ENCODE measurements at places on chromosomes 5 and 9.

DNA sequence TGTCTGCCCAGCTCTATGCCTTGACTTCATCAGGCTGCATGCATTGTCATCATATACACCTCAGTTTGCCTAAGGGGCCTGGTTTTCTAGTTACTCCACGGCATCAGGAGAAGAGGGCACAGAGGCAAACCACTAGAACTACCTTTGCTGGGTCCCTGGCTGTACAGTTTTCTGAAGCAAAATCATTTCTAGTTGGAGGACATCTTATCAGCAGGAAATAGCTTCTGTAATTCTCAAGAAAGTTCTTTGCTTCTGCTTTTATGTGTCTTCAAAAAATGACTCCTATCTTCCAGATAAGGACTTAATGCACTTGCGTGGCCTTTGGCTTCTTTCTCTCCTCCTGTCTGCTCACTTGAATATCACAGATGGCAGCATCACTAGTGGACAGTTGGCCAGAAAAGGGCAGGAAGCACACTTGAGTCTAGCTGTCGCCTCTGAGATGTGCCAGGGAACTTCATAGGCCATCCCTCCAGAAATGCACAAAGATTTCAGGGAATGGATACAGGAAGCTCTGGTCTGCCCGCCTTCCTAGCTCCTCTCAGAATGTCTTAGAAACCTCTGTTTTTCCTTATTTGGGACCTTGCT is 22.4 kb upstream of the LTC4S start:
- DNase-seq, result no peak

GRCh38 chr5:88142886-88143692 is 125.6 kb downstream of the TMEM161B start:
- DNase-seq, result no peak

DNA sequence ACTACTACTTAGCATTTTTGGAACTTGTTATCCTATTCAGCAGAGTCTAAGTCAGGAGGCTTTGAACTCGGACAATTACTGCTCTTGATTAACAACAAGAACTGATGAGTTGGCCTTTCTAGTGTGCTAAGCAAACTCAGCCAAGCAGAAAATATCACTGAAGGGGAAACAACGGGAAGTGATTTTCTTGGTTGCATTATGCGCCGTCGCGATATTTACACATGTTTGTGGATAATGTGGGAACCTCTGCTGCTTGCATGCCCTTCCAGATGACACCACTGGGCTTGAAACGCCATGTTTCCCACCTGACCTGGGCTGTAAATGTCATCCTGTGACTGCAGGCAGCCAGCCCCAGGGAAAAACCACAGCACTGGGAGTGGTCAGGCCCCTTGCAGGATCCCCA is 205.5 kb downstream of the PAX5 start:
- no peak for DNase-seq

DNA sequence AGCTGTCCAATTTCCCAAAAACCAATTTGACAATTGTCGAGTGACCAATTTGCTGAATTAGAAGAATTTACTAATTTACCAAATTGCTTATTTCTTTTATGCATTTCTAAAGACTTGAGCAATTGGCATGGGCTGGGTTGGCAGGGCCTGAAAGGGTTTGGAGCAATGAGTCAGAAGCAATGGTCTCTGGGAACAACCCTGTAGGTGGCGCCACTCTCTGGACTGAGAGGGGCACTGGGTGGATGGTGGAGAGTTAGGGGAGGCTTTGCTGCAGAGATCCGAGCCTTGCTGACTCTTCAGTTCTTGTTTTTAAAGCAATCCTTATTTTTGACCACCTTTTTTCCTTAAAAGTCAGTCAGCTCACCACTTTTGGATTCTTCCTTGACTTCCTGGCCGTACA is 71.5 kb upstream of the RPS23 start:
- DNase-seq, result no peak

GRCh38 chr5:115435778-115436712 is 108.5 kb downstream of the FEM1C start:
- no peak for DNase-seq

DNA sequence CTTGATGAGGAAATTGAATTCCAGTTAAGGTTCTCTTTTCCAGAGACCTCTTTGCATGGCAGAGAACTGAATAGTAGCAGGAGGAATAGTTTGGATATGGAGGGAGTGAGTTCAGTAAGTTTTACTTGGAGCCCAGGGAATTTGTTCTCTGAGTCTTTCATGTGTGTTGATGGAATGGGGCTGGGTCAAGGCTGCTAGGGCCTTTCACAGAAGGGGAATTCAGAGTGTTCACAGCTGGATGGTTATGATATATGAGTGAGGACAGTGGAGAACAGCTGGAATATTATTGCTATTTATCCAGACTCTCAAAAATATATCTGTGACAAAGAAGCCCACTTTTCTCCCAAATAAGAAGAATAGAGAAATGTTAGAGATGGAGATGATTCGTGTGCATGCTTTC is 372.8 kb downstream of the PLK2 start:
- DNase-seq, result no peak

DNA sequence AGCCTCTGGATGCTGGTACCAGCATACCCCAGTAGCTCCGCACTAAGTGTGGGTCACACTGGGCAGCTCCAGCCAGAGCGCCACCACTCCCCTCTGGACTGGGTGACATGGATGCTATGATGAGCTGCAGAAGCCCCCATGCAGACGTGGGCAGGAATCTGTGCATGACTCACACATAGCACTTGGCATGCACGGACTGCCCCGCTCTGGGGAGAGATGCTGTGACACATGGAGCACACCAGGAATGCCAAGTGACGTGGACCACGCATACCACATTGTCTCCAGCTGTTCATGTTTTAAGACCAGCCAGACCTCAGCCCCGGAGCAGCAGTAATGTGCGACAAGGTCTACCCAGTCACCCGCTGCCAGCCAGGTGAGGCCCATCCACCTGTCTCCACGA is 64.1 kb downstream of the SEMA4D start:
- no peak for DNase-seq

- no peak for DNase-seq
Observed at GRCh38 chr9:132163457-132163875, 1.6 kb downstream of the NTNG2 start.

GRCh38 chr9:131837316-131837715 is 97.4 kb upstream of the RAPGEF1 start:
- no peak for DNase-seq

- no peak for DNase-seq
Observed at GRCh38 chr9:128242828-128243214, 33.0 kb downstream of the GOLGA2 start.

- peak; percentile 8 for DNase-seq
Observed at GRCh38 chr9:108885643-108886348, 23.7 kb downstream of the ACTL7A start.

DNA sequence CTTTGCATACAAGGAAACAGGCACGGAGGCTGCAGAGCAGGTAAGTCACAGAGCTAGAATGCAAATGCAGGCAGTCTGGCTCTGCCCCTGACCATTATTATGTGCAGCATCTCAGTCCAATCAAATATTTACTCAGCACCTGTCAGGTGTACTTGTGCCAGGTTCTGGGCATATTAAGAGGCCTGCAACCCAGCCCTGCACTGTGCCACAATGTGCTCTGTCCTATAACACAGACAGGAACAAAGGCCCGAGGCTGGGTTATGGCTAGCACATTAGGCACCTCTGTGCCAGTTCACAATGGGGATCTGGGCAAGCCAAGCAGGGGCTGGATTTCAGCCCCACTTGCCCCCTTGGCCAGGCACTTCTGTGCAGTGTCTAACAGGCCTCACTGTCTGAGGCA is 14.0 kb downstream of the ARL15 start:
- no peak for DNase-seq

GRCh38 chr5:10401498-10401897 is 40.2 kb upstream of the ROPN1L start:
- DNase-seq, result no peak

- no peak for DNase-seq
Observed at GRCh38 chr9:121921444-121921843, 171.7 kb downstream of the TTLL11 start.

DNA sequence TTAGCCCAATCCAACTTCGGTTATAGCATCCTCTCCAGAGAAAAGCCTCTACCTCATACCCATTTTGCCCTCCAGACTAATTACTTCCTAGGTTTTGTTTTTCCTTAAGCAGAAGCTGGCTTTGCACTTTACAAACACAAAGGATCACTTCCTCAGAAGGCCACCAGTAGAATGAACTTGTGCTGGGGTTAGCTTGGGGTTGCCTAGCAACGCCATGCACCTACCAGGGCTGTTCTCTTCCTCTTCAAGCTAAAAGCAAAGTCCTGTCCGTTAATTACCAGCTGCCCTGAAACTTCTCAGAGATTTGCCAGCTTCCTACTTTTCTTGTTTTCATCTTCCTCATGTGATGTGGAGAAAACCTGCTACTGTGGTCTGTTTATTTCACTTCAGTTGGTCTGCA is 132.0 kb upstream of the WWC1 start:
- no peak for DNase-seq

GRCh38 chr9:81634915-81635516 is 54.3 kb downstream of the TLE1 start:
- no peak for DNase-seq

- no peak for DNase-seq
Observed at GRCh38 chr5:150589862-150590601, 50.4 kb upstream of the SYNPO start.

- DNase-seq, result no peak
Observed at GRCh38 chr5:68303038-68303738, 87.6 kb downstream of the PIK3R1 start.

DNA sequence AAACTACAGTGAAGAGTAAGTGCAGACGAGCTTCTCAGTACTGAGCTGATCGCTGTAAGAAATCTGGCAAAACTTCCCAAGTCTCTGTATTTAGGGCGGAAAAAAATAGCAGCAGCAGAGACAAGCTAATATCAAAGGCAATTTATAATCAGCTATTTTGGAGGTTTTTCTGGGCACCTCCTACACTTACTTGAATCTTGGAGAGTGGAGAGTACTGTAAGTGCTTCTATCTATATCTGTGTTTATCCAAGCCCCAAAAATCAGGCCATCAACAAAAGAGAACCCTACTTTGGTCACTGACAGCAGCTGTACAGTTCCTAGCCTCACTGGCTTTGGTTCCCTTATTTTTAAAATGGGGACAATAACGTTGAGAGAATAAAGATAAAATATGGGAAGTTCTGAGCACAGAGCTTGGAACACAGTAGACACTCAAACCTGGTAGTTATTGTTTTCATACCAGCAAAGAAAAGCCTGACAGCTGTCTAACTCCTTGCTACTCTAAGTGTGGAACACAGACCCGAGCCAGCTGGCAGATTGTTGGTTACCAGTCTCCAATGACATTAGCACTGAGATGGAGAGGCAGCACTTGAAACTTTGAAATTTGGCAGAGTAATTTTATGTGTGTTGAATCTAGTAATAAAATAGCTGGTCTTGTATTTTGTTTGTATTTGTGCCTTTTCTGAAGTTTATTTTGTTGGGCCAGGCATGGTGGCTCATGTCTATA is 96.0 kb upstream of the SLC28A3 start:
- no peak for DNase-seq

GRCh38 chr5:4387290-4387689 is 752.8 kb upstream of the ADAMTS16 start:
- no peak for DNase-seq

- DNase-seq, result no peak
Observed at GRCh38 chr9:112754578-112754977, 4.0 kb downstream of the SNX30 start.

DNA sequence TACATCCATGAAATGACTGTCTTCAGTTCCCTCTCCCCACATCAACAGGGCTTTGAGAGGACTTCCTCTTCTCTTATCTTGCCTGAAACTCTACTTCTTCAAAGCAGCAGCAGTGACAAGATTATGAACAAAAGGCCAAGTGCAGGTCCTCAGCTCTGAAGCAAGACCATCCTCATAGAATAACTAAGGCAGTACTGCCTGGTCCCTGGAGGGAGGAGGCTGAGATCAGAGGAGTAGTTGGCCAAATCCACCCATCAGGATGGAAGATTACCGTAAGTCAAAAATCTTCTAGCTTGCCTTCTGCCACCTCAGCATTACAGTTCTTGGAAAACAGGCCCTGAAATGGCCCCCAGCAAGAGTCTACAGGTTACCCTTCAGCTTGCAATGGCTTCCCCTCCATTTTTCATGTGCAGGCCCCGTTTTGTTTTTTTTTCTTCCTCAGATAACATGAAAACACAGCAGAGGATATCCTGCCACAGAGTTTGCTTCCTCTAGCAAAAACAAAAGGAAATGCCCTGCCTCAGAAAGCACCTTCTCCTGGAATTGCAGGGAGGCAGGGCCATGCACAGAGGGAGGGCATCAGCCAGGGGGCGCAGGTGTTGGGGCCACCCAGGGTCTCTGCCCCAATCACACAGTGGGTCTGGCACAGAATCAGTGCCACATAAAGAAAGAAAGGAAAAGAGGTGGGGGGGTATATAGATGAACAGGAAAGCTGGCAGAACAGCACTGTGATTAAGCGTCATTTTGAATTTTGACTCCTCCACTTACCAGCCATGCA is 40.0 kb downstream of the KLHL3 start:
- no peak for DNase-seq

DNA sequence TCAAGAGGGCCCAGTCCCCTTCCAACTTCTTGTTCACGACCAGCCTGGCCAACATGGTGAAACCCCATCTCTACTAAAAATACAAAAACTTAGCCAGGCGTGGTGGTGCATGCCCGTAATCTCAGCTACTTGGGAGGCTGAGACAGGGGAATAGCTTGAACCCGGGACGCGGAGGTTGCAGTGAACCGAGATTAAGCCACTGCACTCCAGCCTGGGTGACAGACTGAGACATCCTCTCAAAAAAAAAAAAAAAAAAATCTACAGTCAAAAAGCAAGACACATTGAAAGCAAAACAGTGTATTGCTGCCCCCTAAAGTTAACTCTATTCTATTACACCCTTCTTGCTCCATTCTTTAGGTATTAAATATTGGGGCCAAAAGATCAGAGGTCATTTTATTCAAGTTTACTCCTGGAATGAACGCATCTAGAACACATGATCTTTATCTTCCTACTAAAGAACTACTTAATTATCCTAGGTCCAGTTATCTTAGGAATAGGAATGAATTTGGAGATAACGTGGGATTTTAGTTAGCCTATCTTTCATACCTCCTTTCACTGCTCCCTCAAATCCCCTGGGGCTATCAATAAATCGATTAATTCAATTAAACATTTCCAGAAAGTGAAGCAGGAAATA is 2.4 kb downstream of the ATG12 start:
- no peak for DNase-seq

Data from activated naive CD4-positive, alpha-beta T cell (primary cell).